Hematopoietic multipotent progenitor cell treated with erythropoietin and hydrocortisone succinate and interleukin-3 and kit ligand, for 17 days (in vitro differentiated cells): ENCODE measurements at places on chromosomes 5 and 9.

- DNase-seq = no peak
These were observed 11.4 kb upstream of the ENG start for GRCh38 chr9:127865645-127866464.

GRCh38 chr5:34826347-34826746, 12.6 kb upstream of the TTC23L start:
- DNase-seq = no peak

GRCh38 chr9:105178076-105178475, 66.4 kb upstream of the SLC44A1 start:
- DNase-seq = no peak

GRCh38 chr5:10501554-10502075, 59.9 kb downstream of the ROPN1L start:
- DNase-seq = no peak

GRCh38 chr5:179930788-179931473, 23.2 kb upstream of the TBC1D9B start:
- DNase-seq = no peak

DNA sequence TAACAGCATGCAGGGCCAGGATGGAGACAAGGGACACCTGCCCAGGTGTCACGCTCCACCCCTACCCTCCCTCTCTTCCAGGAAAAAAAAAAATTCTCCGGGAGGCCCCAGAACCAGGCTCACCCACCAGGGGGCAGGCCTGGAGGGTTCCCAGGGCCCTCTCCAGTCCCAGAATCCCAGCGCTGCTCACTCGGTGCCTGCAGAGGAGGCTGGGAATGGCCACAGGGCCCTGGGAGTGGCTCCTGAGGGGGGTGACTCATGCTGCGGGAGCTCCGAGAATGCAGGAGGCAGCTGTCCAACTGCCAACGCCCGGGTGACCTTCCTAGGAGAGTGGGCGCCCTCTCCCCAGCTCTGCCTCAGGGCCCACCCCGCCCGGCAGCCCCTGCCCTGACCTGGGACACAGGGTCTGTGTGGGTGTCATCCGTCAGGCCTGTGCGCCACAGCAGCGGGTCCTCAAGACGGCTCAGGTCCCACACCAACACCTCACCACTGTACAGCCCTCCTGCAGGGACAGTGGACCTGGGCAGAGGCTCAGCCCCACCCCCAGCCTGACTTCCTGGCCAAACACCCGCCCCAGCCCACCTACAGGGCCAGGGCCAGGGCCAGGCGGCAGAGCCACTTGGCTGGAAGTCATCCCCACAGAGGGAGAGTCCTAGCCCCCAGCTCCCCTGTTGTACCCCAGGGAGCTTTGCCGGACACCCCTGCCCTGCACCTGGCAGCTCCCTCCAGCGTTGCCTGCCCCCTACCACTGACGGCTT, 21.2 kb downstream of the DYNC2I2 start:
- no peak for DNase-seq

- no peak for DNase-seq
These were observed 45.2 kb downstream of the YIPF5 start for GRCh38 chr5:144125163-144125726.

DNA sequence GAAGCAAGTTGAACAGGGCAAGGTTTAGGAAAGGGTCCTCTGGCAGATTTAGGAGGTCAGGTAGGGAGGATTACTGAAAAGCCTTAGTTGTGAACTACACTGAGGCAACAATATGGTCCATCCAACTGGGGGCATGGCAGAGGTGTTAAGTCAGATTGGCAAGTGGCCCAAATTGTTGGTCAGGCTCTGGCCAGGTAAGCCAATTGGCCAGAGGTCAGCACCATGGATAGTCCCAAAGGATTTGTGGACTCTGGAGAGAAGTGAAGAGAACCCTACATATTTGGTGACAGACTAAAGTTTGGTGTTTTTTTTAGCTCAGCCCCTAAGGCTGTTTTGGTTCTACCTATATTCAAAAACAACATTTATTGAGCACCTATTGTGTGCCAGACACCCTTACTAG, 39.1 kb upstream of the RASGRF2 start:
- DNase-seq = no peak

DNA sequence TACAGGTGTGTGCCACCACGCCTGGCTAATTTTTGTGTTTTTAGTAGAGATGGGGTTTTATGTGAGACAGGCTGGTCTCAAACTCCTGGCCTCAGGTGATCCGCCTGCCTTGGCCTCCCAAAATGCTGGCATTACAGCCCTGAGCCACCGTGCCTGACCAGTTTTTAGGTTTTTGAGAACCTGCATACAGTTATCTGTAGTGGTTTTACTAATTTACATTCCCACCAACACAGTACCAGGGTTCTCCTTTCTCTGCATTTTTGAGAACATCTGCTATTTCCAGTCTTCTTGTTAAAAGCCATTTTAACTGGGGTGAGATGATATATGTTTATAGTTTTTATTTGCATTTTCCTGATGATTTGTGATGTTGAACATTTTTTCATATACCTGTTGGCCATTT, 12.8 kb downstream of the DMXL1 start:
- no peak for DNase-seq

DNA sequence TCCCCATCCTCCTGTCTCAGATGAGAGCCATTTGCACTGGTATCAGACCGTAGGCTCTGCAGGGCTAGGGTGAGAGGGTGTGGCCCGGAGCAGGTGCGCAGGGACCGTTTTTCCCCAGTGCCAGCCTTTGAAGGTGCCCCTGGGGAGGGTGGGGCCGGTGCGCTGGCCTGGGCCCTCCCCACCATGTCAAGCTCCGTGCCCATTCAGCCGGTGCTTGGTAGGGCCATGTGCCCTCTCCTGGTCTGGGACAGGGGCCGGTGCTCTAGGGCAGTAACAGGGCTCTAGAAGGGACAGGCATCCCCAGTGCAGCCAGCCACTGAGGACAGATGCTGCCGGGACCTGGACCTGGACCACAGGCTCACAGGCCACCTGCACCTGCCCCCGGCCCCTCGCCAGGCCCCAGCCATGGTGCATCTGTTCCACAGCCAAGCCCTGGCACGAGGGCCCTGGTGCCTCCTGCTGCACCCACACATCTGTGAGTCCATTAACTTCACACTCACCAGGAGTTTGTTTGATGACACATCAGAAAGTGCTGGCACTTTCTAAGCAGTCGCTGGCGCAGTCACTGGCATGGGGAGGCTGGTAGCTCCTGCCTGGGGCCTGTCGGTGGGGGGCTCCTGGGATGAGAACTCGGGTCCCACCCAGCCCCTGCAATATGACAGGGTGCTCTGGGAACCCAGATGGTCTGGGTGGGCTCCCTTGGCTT, 5.0 kb upstream of the QRFP start:
- no peak for DNase-seq

- DNase-seq = no peak
These were observed 189.5 kb downstream of the SEMA5A start for GRCh38 chr5:9356351-9356825.

GRCh38 chr5:6781716-6782115, 68.5 kb downstream of the TENT4A start:
- DNase-seq = no peak

GRCh38 chr5:24145806-24146205, 499.0 kb downstream of the CDH10 start:
- DNase-seq = no peak

- no peak for DNase-seq
These were observed 8.0 kb downstream of the GRK6 start for GRCh38 chr5:177434437-177434836.

GRCh38 chr5:172345881-172346280, 62.3 kb upstream of the UBTD2 start:
- no peak for DNase-seq

DNA sequence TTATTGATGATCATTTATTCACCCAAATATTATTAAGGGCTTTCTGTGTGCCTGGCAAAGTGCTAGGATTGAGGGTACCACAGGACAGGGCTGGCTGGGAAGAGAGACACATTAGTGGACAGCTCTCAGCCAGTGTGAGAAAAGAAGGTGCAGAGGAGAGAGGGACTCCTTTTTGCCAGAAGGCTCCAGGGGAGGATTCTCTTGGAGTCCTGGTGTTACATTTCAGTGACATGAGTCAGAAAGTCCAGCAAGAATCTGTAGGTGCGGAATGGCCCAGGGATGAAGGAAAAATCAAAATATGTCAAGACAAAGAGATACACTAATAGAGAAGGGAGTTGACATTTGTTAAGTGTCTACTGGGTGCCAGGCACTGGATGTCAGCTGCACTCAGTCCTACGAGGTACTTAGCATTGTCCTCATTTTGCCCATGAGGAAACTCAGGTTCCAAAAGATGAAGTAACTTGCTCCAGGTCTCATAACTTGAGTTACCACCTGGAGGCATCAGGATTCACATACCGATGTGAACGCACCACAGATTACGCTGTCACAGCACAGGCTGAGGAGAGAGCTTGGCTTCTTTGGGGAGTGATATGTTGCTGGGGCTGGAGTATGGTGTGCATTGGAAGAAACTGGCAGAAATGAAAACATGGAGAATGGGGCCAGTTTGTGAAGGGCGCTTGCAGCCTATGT, 60.5 kb downstream of the RASGRF2 start:
- no peak for DNase-seq

DNA sequence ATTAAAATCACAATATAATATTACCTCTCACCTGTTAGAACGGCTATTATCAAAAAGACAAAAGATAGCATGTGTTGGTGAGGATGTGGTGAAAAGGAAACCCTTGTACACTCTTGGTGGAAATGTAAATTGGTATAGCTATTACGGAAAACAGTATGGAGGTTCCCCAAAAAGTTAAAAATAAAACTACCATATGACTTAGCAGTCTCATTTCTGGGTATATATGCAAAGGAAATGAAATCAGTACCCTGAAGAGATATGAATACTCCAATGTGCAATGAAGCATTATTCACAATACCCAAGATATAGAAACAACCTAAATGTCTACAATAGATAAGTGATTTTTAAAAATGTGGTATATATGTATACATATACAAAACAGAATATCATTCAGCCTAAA, 199.9 kb downstream of the SNX18 start:
- no peak for DNase-seq

DNA sequence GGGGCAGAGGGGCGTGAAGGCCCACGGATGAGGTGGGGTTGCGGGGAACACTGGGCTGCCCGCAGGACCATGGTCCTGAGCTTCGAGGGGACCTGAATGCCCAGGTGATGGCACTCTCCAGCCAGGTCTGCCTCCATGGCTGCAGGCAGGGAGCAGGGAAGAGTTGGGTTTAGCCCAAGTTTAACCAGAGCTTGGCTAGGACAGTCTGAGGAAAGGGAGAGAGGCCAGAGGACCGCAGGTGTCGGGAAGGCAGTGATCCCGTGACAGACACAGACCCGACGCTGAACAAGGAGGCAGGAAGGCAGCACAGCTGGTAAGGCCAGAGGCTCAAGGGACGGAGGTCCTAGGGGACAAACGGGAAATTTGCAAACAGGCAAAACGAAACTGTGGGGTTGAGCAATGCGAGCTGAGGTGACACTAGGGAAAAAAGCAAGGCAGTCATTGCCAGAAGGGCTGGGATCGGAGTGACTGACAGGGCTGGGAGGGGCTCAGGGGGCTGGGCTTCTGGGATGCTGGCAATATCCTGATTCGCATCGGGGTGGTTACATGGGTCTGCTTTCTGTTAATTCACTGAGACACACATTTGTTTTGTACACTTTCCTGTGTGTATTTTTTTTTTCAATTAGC, 25.0 kb downstream of the ARPC5L start:
- DNase-seq = no peak

- no peak for DNase-seq
These were observed 77.3 kb downstream of the SLC38A9 start for GRCh38 chr5:55634866-55635265.

GRCh38 chr5:9057406-9058000, 488.4 kb downstream of the SEMA5A start:
- DNase-seq = no peak

- DNase-seq = no peak
These were observed 29.1 kb upstream of the DUSP1 start for GRCh38 chr5:172800088-172800551.

GRCh38 chr5:90096415-90097081, 313.0 kb downstream of the CETN3 start:
- no peak for DNase-seq

GRCh38 chr5:15682122-15682521, 182.1 kb downstream of the FBXL7 start:
- no peak for DNase-seq

DNA sequence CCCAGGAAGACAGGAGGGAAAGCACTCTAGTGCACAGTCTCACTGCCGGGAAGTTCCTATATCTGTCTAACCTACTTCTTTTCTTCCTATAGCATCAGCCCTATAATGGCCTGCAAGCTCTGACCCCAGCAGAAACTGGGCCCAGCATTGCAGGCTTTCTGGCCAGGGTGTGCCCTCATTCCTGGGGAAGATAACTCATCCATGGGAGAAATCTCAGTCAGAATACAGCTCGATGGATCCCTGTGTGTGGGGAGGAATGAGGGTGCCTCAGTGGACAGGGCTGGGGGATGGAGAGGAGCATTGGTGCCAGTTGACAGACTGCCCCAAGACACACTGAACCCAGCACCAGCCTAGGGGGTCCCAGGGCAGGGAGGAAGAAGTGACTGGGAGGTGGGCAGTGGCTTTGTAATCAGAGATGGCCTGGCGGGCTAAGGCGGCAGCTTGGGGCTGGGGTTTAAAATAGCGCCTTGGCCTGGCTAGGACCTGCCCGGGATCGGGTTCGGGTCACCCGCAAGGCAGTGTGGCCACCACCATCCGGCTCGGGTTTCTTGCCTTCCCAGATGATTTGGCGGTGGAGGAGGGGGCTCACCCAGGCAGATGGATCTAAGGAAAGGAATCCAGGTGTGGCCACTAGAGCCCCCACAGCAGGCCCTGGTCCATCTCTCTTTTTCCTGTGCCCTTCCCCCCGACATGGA, 7.6 kb upstream of the CXXC5 start:
- no peak for DNase-seq

GRCh38 chr5:72786676-72787075, 29.8 kb upstream of the TNPO1 start:
- no peak for DNase-seq

DNA sequence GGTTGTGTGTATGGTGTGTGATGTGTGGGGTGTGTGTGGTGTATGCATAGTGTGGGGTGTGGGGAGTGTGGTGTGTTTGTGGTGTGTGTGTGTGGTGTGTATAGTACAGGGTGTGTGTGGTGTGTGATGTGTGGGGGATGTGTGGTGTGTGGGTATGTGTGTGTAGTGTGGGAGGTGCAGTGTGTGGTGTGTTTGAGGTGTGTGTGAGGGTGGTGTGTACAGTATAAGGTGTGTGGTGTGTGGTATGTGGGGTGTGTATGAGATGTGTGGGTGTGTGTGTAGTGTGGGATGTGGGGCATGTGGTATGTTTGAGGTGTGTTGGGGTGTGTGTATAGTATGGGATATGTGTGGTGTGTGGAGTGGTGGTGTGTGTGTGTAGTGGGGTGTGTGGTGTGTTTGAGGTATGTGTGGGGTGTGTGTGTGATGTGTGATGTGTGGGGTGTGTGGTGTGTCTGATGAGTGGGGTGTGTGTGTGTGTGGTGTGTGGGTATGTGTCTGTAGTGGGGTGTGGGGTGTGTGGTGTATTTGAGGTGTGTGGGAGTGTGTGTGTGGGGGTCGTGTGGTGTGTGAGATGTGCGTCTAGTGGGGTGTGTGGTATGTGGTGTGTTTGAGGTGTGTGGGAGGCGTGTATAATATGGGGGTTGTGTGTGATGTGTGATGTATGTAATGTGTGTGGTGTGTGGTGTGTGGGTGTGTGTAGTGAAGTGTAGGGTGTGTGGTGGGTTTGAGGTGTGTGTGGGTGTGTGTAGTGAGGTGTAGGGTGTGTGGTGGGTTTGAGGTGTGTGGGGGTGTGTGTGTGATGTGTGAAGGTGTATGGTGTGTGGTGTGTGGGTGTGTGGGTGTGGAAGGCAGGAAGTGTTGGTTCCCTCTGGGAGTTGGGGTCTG, 8.6 kb downstream of the ECSCR start:
- no peak for DNase-seq

GRCh38 chr5:91727463-91727862, 344.3 kb upstream of the ARRDC3 start:
- no peak for DNase-seq

- DNase-seq = peak; percentile 19
These were observed 11.8 kb upstream of the TGFBI start for GRCh38 chr5:136016945-136017530.
